NCI-H2029 treated with DMSO at 0.1 percent for 48 hours (cell line): ENCODE measurements at places on chromosomes 1 and 21.

DNA sequence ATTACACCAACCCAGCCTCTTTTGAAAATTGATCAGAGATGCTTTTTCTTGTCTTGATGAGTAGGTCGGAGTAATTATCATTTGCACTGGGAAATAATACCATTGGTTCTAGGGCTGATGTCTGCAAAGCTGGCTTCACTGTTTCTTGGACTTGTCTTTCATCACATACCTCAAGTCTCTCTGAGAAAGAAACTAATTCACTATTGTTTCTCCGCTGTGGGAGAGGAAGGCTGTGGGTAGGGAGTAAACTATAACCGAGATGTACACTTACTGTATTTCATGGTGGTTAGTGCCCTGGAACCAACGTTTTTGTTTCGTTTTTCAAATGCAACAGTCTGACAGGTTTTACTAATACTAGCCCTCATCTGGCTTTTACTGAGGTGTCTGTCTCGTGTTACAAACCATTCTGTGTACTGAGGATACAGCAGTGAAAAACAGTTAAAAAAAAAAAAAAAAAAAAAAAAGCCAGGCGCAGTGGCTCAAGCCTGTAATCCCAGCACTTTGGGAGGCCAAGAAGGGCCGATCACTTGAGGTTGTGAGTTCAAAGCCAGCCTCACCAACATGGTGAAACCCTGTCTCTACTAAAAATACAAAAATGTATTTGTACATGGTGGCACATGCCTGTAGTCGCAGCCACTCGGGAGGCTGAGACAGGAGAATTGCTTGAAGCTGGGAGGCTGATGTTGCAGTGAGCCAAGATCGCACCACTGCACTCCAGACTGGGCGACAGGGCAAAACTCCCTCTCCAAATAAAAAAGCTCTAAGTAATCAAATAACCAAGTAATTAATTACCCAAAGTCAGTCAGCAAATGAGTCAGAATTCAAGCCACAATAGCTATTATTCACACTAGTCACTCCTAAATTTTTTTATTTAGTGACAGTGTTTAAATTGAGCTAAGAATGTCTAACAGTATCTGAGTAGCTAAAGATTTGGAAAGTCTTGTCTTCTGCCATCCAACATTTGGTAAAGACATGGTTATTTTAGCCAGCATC lies 23.3 kb downstream of the TOMM20 start:
- DNase-seq: peak; percentile 46

GRCh38 chr1:43921022-43921421 lies 12.6 kb upstream of the ARTN start:
- no peak for DNase-seq

DNA sequence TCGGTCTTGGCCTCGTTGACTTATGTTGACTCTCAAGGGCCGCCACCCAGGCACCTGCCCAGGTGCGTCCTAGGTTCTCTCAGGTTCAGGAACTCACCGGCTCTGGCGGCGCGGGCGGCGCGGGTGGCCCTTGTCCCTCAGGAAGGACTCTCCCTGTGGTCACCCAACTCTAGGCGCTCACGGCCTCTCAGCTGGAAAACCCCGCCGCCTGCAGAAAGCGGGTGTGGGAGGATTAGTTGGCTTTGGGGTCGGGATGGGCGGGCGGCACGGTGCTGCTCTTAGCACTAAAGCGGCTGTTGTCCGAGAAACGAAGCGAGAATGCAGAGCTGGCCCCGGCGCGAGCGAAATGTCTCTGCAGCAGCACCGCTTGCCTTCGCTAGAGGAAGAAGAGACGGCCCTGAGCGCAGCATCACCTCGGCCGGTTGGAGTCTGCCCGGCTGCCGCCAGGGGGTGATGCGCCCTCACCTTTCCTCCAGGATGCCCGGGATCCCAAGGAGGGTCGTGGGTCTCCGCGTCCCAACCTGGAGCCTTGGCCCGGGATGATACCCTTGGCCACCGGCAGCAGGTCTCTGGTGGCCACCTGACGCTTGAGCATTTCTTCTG lies 8.1 kb upstream of the TADA1 start:
- DNase-seq: peak; percentile 5

DNA sequence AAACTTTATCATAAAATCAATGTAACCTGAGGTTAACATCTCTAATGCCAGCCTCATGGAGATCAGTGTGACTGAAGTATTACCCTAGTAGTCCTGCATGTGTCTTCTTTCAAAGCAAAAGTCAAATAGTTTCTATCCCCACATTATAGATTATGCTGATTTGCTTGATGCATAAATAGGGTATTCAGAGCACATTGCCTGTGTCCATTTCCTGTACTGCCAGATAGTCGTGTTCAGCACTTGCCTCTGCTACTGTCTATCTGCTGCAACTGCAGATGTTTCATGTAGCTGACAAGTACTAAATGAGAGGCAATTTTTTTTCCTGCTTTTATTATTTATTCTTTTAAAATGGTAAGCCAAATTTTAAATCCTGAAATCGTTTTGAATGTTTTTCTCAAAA lies 348.7 kb downstream of the CHRM3 start:
- no peak for DNase-seq

- DNase-seq: no peak
These were observed 39.5 kb downstream of the TBX19 start for GRCh38 chr1:168320149-168320548.

DNA sequence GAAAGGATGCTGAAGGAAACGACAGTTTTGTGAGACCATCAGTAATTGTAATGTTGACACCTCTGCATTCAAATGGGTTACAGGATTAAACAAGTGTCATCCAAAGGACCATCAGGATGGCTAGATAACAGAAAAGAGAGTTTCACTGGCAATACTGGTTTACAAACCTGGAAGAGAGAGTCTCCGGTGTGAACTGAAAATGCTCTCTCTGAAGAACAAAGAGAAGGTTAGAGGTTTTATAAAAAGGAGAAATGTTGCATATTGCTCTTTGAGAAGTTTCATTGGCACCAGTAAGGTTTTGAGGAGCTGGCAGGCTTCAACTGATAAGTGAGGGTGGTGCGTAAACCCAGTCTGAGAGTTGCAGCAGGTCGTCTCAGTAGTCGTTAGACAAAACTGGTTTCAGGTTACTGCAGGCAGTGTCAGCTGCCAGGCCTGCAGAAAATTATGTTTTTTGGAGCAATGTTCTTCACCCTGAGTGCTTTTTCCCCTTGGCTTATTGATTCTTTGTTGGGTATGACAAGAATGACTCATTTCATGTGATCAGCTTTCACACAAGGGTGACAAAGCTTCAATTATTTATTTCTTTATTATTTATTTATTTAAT lies 42.2 kb downstream of the KCNK1 start:
- no peak for DNase-seq

GRCh38 chr1:244761279-244761678 lies 74.2 kb upstream of the COX20 start:
- DNase-seq: no peak

DNA sequence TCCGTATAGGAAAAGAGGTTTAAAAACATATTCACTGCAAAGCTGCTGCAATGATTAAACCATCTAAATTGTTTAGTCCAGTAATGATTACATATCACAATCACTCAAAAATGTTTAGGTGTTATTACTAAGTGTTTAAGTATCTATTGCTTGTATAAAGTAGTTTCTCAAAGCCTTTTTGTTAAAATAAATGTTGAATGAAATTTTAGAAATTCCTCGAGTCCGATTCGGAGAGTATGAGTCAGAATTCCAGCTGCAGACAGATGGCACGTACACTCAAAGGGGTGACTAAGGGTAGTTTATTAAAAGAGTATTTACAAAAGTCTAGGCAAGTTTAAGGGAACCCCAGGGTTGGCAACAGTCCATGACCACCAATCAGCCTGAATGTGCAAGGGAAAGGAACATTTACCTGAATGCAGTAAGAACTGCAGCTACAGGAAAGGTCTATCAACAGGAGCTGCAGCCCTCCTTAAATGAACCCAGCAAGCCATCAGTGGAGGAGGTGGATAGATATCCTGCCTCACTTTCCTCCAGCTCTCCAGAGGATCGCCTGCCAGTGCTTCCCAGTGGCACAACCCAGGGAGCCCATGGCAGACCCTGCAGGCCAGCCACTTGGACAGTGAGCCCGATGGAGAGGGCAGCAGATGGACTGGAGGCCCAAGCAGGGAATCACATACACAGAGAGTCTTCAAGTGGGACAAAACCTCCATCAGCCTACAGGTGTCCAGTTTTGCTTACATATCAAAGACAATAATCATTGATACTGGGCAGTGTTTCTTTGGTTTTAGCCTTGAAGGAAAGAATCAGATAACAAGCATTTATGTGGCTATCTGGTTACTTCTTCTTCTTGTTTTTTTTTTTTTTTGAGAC lies 92.1 kb upstream of the SLC44A3 start:
- DNase-seq: no peak

DNA sequence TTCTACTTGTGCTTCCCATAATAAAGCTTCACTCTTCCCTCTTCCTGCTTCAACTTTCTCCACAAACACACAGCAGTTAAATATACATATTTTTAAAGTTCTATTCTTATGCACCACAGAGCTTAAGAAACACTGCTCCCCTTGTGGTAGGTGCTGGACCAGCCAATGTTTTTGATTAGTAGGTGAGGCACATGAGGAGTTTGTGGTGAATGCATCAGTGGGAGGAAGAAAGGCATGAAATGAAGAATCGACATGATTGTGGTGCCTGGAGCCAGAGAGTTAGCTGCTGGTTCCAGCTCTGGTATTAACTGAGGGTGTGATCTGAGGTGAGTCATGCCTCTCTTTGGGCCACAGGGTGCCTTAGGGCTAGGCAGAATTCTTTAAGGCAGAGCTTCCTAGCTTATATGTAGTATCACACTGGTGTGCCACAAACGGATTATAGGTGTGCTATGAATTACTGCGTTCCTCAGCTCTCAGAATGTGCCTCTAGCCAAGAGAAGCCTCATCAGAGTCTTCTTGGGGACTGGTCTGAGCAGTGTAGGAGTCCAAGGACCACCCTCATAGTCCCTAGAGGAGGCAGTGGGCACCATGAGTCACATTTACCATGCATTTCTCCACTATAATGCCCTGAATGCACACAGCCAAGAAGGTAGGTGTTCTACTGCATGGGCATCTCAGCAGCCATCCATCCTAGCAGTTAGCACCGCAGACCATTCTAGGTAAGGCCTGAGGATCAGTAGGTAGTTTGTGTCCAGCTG lies 97.4 kb upstream of the SGIP1 start:
- DNase-seq: no peak

DNA sequence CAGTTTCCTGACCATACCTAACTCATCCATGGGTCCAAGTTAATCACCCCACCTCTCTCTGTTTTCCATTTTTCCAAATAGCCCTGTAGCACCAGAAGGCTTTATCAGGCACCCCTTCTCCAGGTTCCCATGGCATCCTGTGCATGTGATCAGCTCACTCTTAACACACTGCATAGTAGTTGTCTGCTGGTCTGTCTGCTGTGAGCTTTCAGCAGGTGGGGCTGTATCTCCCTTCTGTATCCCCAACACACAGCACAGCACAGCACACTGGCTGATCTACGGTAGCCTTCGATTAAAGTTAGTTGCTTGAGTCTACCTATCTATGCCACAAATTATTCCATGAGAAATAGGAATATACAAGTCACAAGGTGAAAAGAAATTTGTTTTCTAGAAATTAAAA lies 54.3 kb upstream of the C1orf198 start:
- no peak for DNase-seq

DNA sequence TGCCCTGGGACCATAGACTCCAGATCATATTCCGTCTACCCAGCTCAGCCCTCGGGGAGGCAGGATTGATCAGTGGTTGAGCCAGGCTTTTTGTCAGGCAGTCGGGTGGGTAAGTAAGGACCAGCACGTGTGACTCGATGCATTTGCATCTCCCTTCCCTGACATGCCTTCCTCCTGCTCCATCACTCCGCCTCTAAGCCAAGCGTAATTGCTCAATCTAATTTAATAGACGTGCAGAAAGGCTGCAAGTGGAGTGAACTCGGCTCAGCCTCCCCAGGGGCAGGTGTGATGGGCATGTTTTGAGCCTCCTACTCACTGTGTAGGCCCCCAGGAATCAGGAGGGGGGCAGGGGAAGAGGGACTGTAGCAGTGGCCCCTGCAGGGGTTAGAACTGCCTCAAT lies 34.6 kb upstream of the GRIK3 start:
- DNase-seq: no peak

GRCh38 chr1:61107638-61108037 lies 25.3 kb downstream of the NFIA start:
- DNase-seq: no peak

DNA sequence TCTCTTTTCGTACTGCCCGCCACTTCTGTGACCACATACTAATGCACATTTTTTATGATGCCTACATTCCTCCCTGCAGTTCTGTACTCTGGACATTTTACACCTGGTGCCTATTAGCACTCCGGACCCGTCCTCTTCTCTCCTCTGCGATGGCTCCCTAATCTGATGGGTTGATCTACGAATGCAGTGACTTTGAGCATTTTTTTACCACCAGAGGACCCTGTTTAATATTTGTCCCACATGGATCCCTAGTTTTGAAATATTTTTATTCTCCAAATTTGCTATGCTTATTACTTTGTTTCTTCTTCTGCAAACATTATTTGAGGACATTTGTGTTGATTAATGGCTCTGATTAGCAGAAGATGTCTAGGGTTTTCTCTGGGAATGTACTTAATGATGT lies 5.2 kb downstream of the PPFIA4 start:
- DNase-seq: no peak

- peak; percentile 9 for DNase-seq
These were observed 110.5 kb upstream of the CDC42BPA start for GRCh38 chr1:227428803-227429202.

- no peak for DNase-seq
These were observed 117.8 kb upstream of the SLC25A33 start for GRCh38 chr1:9421533-9421873.

- DNase-seq: no peak
These were observed 77.4 kb downstream of the HLX start for GRCh38 chr1:220956501-220957232.

GRCh38 chr1:6239950-6240768 lies 3.8 kb upstream of the HES3 start:
- no peak for DNase-seq

DNA sequence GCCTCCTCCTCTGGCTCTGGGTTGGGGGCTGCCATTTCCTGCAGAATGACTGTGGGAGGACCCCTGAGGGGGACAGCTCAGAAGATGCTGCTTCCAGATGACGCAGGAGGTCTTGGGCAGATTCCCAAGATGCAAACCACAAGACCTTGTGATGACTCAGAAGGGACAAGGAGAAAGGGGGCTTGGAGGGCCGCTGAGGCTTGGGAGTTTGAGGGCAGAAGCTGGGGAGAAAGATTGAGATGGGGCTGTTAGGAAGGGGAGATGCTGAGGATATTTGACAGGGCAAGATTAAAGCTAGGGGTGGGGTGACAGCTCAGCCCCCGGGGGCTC lies 7.5 kb downstream of the PTPRU start:
- DNase-seq: no peak

DNA sequence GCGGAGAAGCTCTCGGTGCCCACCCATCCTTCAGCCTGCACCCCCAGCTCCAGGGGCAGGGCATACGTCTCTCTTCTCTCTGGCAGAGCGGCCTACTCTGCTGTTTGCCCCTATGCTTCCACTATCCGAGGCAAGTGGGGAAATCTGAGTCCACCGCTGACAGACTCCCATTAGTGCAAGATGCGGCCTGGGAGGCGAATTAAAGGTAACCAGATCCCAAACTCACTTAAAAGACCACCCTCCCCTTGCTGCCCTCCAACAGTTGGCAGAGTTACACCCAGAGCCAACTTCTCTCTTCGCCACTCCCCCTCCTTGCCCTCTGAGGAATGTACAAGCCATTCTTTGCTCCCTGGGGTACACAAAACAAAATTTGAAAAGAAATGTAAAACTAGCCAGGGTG lies 6.4 kb downstream of the FOXD3 start:
- DNase-seq: no peak
